Spinal cord (tissue), 10 donors: ENCODE measurements at places on chromosomes 12 and 14.

- DNase-seq = no peak
Observed at GRCh38 chr12:97456571-97457188, 5.9 kb upstream of the RMST start.

- no peak for DNase-seq
Observed at GRCh38 chr14:90137807-90138206, 76.0 kb downstream of the KCNK13 start.

DNA sequence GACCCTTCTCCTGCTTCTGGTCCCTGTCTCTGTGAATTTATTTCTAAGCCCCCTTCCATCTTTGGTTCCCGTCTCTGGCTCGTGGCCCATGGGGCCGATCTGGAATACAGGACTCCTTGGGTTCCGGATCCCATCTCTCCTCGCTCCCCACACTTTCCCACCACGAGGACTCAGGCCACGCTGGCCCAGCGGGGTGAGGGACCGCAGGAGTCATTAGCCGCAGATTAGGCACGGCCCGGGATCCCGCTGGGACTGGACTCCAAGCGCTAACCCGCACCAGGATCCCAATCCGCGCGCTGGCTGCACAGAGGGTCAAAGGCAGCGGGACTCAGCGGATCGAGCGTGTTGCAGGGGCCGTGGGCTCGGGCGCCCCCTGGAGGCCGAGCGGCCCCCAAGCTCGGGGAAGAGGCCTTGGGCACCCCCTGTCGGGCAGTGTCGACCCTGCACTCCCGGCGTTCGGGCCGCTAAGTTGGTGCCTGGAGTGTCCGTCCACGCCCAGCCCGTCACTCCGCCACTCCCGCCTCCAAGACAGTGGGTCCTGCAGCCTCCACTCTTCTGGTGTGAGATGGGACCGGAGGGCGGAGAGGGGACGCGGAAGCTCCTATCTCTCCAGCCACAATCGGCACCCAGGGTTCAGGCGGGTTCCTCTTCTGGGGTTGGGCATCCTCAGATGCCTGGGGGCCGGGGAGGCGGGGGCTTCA, 9.5 kb downstream of the SHMT2 start:
- peak; percentile 73 for DNase-seq

- no peak for DNase-seq
Observed at GRCh38 chr12:3770891-3771290, 18.0 kb upstream of the CRACR2A start.

DNA sequence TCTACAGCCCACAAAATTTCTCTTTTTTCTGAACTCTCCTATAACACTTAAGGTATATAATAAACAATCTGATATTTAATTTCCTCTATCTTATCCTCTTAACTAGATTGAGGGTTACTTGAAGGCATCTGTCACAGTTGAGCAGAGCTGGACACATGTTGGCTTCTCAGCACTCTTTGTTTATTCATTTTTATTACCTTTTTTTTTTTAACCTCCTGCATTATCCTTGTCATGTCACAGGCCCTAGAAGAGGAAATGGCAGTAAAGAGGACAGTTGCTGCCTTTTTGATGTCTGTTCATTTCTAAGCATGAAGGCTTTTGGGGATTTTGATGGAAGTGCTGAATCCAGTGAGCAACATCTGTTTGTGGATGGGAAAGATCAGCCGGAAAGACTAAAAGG, 32.5 kb upstream of the EVL start:
- DNase-seq = no peak

GRCh38 chr14:104821971-104822608, 21.2 kb downstream of the ZBTB42 start:
- no peak for DNase-seq

- no peak for DNase-seq
Observed at GRCh38 chr14:98888927-98889835, 382.8 kb downstream of the BCL11B start.

DNA sequence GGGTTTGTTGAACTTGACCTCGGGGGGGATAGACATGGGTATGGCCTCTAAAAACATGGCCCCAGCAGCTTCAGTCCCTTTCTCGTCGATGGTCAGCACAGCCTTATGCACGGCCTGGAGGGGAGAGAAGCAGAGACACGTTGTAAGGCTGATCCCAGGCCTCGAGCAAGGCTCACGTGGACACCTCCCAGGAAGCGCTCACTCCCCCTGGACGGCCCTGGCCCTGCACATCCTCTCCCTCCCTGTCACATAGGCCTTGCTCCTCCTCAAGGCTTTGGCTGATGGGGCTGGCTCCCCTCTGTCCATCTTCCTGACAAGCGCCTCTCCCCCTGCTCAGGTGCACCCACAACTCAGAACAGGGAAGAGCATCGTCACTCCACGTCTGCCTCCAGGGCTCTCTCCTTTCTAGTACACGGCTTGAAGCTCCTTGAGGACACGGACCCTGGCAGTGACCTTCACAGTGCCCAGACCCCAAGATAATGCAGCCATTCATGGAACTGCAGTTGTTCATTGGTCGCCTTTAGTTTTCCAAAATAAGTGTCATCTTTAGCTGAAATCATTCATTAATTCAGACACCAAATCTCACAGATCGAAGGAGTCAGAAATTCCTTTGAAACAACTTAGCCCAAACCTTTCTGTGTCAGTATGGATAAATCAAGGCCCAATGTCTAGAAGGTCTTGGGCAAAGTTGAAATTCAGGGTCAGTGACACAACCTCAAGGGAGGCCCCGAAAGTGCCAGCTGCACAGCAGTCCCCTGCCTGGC, 9.7 kb downstream of the SERPINA1 start:
- no peak for DNase-seq

GRCh38 chr12:39292125-39292630, 150.7 kb downstream of the KIF21A start:
- no peak for DNase-seq

GRCh38 chr14:89707086-89707485, 247.4 kb downstream of the EFCAB11 start:
- DNase-seq = no peak

DNA sequence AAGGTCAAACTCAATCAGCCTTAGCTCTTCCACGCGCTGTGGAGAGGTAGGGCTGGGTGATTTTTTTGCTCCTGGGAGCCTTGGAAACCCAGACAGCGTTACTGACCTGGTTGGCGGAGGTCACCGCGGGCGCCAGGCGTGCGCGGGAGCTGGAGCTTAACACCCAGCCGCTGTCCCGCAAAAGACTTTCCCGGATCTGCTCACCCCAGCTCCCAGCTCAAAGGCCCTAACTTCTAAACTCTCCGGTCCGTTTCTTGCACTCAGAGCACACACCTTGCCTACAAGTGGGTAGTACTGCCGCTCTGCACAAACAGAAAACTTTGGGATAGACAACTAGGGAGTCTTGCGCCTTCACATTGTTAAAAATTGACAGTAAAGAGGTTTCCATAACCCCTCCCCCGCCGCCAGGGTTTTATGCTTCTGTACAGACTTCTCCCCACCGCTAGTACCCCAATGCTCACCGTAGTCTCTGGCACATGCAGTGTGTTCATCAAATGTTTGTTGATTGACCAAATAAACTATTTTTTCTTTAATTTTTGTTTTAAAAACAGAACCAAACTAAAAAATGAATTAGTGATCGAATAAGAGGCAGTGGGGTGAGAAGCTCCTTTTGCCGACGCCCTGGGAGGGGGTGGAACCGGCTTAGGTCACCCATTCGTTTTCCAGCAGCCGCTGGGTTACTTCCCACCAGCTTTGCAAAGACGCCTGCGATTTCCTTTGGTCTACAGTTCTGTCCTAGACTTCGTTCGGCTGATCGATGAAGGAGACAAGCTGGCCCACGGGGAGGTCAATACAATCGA, 12.7 kb upstream of the TBX3 start:
- DNase-seq = no peak

DNA sequence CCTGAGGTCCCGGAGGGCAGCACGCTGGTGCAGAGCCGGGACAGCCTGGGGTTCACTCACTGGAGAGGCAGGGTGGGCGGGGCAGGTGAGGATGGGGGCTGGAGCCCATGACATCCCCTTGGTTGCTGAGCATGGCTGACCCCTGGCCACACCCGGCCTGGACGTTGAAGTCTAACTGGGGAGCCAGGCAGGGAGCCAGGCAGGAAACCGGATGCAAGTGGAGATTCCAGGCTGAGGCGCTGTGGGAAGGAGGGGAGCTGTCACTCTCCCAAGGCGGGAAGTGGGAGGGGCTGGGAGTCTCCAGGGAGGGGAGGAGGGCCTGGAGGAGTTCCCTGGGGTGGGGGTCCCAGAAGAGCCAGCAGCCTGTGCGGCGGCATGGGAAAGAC, 7.7 kb upstream of the INF2 start:
- peak; percentile 79 for DNase-seq

- DNase-seq = no peak
Observed at GRCh38 chr12:71896205-71896882, 42.3 kb upstream of the TPH2 start.

DNA sequence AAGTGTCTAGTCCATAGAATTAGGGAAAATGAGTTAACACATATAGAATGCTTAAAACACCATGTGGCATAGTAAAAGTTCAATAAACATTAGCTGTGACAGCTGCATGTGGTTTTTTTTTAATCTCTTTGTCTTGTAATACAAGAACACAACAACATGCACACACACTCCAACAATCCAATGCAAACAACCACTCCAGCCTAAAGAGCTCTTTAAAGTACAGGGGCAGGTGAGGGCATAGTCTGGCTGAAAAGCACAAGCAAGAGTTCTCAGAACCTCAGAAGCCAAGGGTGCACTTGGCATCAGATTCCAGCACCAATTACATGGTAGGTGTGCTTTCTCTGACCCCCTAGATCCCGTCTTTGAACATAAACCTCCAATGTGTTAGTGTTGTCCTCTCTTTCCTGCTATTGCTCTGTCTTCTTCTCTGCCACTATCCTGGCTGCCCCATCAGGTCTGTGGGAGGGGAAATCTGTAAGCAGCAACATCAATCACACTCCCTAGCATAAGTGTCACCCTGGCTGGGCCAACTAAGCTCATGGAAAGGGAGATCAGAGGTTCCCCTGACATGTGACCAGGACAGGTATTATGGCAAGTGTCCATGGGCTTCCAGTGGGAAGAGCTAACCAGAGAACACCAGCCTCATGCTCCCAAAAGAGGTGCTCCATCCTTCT, 91.0 kb downstream of the SLC8A3 start:
- no peak for DNase-seq

DNA sequence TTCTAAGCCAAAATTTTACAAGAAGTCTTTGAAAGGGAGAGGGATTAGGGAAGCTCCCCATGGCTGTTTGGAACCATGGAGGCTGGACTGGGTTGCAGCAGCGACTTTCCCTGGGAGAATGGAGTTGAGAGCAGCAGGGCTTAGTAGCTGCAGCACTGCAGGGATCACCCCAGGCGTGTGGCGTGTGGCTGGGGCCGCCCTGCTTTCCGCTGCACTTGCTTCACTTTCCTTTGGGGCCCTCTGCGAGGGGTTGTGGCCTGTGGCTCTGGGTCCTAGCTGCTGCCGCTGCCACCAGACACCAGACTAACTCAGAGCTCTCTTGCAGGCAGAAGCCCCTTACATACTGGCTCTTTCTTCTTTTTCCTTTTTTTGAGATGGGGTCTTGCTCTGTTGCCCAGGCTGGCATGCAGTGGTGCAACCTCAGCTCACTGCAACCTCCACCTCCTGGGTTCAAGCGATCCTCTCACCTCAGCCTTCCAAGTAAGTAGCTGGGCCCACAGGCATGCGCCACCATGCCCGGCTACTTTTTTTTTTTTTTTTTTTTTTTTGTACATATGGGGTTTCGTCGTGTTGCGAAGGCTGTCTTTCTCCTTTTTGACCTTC, 25.4 kb downstream of the CCDC62 start:
- DNase-seq = no peak

DNA sequence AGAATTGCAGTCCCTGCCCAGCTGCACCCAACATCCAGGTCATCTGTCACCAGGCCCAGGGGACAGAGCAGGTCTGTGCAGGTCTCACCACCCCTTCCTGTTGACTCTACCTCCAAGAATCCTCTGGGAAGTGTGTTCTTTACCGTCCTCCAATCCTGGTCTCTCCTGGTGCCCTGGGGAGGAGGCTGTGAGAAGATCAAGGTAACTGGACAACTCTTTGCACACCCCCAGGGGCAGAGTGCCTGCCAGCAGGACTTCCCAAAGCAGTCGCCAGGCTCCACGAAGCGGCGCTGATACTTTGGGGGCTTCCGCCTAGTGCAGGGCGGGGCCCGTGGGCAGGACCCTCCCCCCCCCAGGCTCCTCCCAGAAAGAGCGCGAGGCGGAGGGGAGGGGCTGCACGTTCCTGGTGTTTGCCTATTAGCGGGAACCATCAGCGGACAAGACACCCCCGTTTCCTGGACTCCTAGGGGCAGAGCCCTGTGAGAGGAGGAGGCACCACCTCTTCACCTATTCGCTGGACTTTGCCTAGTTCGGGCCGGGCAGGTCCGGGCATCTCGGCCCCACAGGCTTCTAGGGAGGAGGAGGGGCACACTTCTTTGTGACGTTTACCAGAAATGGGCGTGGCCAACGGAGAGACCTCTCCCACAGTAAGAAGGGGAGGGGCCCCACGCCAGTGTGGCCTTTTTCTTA, 918.0 kb downstream of the AACS start:
- peak; percentile 97 for DNase-seq

DNA sequence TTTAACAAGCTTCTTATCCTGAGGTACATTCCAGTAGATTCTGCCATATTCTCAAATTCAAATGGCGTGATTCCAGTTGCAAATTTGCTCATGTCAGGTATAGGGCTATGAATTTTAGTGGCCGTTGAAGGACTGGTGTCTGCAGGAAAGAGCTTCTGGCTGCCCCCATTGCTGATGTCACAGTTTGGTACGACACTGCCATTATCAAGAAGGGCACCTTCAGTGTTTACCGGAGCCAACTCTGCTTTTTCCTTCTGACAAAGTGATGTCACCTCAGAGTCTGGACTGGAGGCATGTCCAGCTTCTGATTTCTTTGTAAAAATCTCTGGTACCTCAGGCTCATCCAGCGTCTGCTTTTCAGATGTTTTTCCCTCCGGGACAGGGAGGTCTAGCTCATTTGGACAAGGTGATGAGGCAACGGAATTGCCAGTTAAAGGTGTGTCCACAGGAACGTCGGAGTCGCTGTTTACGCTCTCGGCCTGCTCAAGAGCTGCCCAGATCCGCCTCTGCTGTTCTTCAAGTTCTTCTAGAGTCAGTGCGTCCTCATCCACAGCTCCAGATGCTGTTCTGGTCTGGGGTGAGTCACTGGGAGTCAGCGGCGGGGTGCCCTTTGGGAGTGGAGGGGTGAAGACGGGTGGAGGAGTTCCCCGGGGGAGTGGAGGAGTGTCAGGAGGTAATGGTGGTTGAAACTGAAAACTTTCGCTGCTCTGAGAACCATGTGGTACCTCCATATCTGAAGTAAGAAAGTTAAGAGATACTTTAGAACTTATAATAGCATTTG, 27.0 kb downstream of the ZCCHC8 start:
- DNase-seq = no peak

- DNase-seq = no peak
Observed at GRCh38 chr14:79281244-79282152, 929.8 kb downstream of the DIO2 start.

DNA sequence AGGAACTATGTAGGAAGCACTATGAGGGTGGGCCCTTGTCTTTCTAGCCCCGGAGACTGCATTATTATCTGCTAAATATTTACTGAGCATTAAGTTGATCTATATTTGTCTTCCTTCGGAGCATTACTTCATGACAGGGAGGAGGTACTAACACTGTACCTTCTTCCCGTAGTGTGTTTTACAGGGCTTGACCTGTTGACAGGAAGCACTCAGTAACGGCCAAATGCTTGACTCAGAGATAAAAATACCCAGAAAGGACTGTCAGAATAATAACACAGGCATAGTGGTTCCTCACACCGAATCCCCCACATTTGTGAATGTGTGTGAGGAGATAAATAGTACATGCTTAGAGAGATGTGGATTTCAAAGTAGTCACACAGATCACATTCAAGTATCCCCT, 466.6 kb downstream of the EGLN3 start:
- no peak for DNase-seq
